ENCODE measurements at places on chromosomes 11 and 22. TPM values are rescaled to one million over a fixed set of nuclear protein-coding genes. Genes with fewer than 3 reads are reported as not detected.

HEPHL1 gene
- polyA plus RNA-seq = 0.10 TPM

C11orf16 gene
- 1.8 TPM for polyA plus RNA-seq

OR5A1 gene
- polyA plus RNA-seq = 0.05 TPM

EMSY gene
- 26.5 TPM for polyA plus RNA-seq

CYP2D6 gene
- polyA plus RNA-seq = 14.8 TPM

PGA4 gene
- polyA plus RNA-seq = 1.1 TPM

IFITM1 gene
- polyA plus RNA-seq = 37.4 TPM

DNA sequence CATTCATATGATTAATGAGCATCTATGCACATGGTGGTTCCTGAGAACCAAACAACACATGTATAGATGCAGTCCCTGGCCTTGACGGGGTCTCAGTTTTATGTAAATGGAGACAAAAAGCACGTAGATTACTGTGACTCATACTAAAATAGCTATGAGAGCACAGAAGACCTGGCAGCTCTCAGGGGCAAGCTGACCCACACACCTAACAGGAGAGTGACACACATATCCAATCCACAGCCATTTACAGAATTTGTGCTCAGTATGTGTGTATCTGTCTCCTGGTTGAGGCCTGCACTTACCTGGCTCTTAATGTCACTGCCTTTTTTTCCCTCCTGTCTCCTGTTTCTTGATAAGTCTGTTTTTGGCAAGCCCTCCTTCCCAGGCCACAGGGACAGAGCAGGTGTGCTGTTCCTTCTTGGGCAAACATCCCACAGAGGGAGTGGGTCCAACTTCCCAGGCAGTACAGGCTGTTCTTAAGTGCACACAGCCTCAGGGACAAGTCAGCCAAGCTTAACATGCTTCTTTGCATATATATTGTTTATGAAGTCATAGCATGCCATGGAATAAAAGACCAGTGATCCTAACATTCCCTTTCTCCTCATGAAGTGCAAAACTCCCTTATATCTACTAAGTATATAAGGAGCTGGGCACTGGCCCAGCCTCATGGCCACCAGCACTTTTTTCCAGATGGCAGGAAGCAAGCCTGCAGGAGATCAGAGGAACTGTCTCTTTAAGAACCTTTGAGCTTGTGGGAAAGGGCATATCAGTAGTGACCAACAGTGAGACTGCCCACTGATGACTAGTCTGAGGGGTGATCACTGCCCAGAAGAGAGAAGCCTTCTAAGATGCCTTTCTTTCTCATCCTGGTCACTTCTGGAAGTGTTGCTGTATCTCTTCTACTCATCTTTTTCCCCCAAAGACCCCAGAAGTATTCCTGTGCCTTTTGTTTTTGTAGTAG lies 124.7 kb upstream of the CCDC90B start:
- DNase-seq = no peak

DNA sequence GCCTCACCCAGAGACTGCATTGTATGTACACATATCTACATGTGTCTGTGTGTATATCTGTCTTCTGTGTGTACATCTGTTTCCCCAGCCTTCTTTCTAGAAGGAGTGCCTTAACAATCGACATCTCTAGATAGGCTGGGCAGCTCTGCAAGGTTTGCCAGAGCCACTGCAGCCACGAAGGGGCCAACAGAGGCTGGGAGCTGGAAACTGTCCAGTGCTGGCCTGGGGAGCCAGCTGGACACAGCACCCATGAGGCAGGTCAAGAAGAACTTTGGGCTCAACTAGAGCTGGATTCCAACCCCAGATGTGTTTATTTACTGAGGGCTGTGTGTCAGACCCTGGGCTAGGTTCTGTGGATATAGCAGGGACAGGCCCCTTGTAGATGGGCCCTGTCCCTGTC lies 3.3 kb downstream of the SGSM1 start:
- no peak for DNase-seq

GRCh38 chr22:19824212-19824925 lies 30.3 kb downstream of the GNB1L start:
- no peak for DNase-seq

DNA sequence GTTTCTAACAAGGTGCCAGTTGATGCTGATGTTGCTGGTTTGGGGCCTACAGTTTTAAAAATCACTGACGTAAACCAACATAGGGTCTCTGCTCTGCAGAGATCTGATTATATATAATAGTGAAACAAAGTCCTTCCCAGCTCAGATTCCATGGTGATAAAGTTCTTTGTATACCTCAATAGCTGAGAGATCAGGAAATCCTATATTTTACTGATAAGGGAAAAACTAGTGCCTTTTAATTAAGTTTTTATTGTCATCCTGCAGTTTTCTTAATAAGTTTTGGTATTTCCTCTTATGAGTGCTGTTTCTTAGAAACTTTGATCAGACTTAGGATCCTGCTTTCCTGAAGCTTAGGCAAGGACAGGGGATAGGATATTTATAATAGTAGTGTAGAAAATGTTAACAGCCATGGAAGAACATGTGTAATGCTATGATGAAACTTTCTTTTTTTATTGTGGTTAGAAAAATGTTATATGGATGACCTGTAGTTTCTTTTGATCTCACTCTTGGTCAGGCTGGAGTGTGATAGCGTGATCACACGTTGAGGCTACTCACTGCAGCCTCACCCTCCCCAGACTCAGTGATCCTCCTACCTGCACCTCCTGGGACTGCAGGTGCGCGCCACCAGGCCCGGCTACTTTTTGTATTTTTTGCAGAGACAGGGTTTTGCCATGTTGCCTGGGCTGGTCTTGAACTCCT lies 14.1 kb downstream of the CAPRIN1 start:
- no peak for DNase-seq

DNA sequence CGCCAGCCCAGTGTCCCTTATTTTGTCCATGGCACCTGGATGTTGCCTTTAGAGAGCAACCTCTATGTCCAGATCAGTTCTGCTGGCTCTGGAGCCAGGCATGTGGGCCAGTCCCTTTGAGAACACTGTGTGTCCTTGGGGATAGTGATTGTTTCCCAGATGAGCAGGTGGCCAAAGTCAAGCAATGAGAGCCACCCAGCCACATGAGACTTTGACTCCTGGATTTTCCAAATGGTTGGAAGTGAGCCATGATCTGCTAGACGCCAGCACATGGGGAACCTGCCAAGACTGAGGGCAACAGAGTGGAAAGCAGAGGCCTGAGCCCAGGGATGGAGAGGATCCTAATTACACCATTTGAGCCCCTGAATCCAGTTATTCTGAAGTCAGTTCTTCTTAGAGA lies 479.8 kb downstream of the OPCML start:
- DNase-seq = no peak

DNA sequence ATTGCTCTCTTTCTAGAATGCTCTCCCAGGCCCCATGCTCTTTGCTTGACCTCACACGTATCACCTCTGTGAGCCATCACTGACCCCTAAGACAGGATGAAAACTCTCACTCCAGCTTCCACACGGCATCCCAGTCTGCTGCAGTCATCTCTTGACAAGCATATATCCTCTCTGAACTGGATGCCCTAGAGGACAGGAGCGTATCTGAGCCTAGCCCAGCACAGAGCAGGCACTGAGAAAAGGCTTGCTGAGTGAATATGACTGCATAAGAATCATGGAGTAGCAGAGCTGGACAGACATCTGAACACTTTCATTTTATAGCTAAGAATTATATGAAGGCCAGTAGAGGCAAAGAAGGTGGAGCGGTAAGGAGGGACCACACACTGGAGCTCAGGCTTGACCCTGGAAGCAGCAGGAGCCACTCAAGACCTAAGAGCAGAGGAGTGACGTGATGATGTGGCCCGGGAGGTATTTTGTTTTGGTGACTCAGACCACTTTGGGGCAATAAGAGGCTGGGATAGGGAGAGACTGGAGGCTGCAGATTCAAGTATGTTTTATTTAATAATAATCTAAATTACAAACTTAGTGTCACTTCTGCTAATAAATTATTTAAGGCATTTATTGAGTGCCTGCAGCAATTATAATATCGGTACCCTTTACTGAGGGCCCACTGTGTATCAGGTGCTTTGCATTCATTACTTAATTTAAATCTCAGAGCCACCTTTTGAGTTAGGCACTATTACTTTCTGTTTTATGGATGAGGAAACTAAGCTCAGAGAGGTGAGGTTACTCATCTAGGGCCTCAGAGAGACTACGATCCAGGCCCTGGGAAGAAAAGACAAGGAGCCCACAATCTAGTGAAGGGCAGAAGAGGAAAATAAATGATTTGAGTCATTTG lies 42.6 kb downstream of the MAP6 start:
- DNase-seq = no peak

- no peak for DNase-seq
Observed at GRCh38 chr11:111938687-111939160, 1.6 kb downstream of the DIXDC1 start.

DNA sequence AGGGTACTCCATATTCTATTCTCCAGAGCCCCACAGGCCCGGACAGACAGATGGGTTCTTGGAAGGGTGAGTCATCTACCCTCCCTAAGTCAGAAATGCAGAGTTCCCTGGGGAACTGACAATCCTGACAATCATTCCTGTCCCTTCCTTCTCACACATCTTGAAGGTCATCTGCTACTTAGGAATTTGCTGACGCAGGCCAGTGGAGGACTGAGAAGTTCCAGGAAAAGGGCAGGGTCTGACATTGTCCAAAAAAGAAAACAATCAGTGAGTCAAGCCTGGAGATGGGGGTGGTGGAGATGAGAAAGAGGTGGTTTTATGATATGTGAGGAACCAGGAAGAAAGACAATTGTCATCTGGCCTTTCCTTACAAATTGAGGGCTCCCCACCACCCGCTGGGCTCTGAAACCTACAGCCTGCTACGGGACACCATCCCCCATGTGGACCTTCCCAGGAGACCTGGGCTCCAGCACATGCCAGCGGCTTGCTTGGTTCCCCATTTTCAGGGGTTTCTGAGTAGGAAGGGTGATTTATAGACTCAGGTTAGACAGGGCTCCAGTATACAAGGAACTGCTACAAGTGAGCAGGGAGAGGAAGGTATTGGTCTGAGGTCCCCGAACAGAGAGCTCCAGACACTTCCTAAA lies 12.9 kb downstream of the CD59 start:
- no peak for DNase-seq

DNA sequence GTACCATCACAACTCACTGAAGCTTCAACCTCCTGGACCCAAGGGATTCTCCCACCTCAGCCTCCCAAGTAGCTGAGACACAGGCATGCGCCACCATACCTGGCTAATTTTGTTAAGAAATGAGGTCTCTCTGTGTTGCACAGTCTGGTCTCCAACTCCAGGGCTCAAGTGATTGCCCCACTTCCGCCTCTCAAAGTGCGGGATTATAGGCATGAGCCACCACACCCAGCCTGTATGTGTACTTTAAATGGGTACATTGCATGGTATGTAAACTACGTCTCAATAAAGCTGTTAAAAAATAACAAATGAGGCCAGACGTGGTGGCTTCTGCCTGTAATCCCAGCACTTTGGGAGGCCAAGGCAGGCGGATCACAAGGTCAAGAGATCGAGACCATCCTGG lies 36.2 kb upstream of the DDX6 start:
- DNase-seq = no peak

DNA sequence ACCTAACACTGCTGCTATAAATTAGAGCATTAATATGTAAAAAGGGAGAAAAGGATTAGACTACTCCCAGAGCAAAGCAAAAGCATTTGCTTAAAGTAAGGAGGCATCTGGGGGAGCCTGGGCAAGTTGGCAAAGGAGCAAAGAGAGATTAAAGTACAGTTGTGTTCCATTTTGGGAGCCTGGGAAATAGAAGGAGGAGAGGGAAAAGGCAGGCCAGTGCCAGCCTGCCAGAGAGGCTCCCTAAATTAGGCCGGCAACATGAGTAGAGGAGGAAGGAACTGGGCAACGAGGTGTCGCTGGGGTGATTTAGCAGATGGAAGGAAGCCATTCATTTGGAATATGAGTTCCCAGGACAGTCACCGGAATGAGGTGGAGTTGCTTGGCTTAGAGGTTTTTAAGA lies 186.2 kb upstream of the TBCEL start:
- DNase-seq = no peak

GRCh38 chr11:335779-336658 lies 15.4 kb upstream of the IFITM3 start:
- DNase-seq = no peak

DNA sequence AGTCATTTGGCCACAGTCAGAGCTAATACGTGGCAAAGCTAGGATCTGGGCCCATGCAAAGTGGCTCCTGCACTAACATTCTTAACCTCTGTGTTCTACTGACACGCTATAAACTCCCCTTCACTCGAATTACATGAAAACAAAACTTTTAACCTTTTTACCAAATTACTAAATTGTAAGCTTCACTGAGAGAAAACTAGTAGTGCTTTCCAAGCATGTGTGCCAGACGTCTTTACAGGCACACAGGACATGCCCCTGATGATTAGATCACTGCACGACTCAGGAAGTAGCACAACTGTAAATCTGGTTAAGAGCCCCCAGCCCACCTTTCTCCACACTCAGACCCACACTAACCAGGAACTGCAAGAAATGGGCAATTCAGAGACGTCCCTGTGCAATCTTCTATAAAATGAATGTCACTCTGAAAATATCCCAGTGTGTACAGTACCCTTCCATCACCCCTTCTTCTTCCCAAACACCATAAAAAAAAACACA lies 16.1 kb downstream of the PHF21A start:
- no peak for DNase-seq

GRCh38 chr22:17965538-17966402 lies 58.6 kb downstream of the MICAL3 start:
- DNase-seq = no peak

GRCh38 chr11:99693941-99694492 lies 673.3 kb downstream of the CNTN5 start:
- no peak for DNase-seq

GRCh38 chr11:30258679-30259078 lies 27.9 kb downstream of the FSHB start:
- DNase-seq = no peak

- DNase-seq = no peak
Observed at GRCh38 chr11:133966921-133967598, 10.3 kb upstream of the IGSF9B start.

GRCh38 chr11:116108161-116108560 lies 603.9 kb upstream of the CADM1 start:
- DNase-seq = no peak
